NCI-H2029 treated with DMSO at 0.1 percent for 48 hours (cell line): ENCODE measurements at places on chromosomes 5 and 9.

- DNase-seq: no peak
Measured at GRCh38 chr5:132037353-132037752, 23.1 kb upstream of the IL3 start.

DNA sequence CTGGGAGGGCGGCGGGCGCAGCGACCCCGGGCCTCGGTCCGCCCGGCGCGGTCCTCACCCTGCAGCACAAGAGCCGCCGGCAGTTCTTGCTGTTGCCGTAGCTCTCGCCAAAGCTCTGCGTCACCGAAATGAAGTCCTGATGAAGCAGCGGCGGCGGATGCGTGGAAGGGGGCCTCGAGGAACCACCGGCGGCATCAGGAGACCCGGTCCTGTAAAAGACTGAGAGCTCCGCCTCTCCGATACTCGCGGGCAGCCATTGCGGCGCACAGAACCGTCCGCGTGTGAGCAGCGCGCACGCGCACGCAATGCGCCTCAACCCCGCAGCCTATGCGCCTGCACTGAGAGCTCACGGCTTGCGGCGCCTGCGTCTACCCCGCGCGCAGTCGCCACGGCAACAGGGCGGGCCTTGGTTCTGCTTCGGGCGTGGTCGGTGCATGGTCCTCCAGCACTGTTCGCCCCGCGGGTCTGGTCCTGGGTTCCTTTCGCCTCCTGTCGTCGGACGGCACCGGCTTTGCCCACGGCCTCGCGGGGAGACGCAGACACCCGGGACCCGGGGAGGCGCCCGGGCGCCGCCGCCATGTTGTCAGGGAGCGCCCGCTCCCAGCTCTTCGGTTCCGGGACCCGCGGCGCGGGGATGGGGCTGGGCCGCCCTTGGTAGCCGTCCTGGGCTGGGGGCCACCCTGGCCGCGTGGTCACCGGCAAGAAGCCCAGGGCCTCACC, 9.3 kb upstream of the GRIN1 start:
- peak; percentile 54 for DNase-seq

DNA sequence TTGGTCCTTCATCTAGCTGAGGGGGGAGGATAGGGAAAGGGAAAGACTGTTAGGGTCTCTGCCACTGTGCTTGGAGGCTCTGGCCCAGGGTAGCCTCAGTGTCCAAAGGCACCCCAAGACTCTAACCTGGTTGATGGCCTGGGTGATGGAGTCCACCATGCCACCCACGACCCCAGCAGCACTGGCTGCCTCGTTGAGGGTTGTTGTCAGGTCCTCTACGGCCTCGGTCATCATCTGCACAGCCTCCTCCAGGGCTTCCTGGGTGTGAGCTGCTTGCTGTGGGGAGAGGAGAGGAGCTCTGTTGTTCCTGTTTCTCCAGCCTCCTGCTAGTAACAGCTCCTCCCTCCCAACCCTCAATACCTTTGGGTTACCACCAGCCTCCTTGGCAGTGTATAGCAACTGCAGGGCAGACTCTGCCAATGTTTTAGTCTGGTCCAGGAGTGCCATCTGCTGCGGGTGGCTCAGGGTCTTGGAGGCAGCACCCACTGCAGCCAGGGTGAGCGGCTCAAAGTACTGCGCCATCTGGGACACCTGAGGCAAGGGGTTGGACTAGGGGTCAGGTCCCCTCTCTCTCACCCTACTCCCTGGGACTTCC, 16.2 kb upstream of the TPM2 start:
- no peak for DNase-seq

GRCh38 chr5:14716755-14717752, 52.5 kb downstream of the OTULIN start:
- no peak for DNase-seq

- DNase-seq: no peak
Measured at GRCh38 chr5:7650755-7651154, 200.2 kb downstream of the CFAP90 start.

DNA sequence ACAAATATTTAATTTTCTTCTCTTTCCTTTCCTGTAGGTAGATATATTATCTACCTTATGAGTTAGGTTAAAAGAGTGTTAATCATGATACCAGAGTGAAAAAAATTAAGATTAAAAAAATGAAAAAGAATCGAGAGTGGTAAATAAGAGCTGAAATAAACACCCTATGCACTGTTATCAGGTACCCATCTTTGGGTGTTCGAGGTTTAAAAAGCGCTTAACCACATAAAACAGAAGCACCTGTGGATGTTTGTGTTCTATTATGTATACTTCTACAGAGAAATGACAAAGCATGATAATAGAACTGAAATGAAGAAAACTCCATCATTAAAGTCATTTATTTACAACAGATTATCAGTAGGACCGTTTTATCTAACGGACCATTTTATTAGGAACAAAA, 25.7 kb upstream of the GCNT4 start:
- no peak for DNase-seq

DNA sequence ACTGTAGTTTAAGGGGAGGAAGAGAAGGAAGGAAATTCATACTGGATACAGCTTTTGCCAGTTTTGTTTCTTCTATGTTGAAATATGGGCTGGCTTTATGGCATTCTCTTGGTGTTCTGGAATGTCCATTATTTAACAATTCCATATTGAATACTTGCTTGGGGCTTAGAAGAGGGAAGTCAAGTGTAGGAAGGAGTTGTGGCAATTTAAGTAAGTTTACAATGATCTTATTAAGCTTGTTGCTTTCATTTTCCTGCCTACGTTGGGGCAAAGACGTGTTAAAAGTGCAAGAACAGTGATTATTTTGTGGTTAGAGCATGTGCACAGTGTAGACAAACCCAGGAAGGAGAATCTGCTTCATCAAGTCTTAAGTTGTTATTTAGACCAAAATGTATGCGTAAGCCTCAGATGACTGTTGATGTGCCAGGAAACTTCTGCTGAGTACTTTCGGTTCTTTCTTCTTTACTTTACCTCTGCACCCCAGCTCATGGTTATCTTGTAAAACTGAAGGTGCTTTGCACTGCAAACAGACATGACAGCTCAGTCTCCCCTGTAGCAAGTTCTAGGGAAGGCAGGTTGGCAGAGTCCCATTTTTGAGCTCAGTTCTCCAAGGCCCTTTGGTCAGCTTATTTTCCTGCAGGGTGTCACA, 75.8 kb downstream of the F2RL2 start:
- DNase-seq: no peak

GRCh38 chr9:15484802-15485201, 26.0 kb downstream of the PSIP1 start:
- DNase-seq: no peak

- no peak for DNase-seq
Measured at GRCh38 chr9:28056006-28056405, 482.7 kb upstream of the C9orf72 start.

DNA sequence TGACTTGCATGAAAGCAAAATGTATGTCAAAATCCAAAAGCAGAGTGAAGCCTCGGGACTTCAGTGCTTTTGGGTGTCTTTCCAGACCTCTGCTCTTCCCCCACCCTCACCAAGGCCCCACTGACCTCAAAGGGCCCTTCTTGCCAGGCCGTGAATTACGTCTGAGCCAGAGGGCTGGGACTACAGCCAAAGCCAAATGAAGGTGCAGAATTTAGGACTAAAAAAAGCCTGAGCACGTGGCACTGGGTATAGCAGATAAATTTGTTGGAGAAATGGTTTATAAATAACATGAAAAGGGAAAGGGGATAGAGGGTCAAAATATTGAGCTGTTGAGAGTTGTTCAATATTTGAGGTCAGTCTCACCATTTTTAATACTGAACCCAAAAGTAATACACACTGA, 163.4 kb downstream of the GHR start:
- DNase-seq: no peak

DNA sequence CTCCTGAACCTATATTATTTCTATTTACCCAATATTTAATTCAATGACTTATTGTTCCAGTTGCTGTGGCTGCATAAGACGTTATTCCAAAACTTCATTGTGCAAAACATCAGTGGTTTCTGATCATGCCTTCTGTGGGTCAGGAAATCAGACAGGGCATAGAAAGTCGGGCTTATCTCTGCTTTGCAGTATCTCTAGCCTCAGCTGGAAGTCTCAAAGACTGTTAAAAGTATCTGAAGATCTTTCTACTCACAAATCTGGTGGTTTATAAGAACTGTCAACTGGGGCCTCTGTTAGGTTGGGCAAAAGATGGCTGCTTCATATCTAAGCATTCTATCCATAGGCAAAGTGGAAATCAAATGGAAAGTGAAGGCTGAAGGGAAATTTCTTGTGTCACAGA, 687.7 kb upstream of the ARRDC3 start:
- no peak for DNase-seq

DNA sequence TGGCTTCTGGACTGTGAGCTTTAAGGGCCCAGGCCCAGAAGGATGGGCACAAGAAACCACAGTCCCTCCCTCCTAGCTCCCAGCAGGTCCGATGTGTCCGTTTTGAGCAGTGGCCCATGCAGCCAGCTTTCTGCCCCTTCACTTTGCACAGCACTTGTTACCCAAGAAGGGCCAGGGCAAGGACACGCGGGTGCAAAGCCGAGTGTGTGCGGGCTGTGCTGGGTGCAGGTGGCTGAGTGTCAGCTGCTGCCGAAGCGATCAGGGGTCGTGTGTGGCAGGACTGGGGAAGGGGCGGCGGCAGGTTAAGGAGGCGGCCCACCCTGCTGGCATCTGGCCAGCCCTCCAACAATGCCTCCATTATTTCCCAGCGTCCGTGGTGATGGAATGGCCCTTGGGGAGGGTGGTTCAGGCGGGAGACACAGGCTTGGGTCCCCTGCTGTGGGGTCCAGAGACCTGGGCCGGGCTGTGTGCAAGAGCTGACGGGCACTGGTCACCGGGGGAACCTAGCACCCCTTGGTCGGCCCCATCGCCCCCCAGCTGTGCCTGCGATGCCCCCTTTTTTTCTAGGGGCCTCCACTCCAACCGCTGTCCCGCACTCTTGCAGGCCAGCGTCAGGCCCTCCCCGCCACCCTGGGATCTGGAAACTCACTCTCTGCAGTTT, 653 bp downstream of the LHX3 start:
- DNase-seq: no peak

- no peak for DNase-seq
Measured at GRCh38 chr5:37146896-37147295, 102.3 kb downstream of the CPLANE1 start.

DNA sequence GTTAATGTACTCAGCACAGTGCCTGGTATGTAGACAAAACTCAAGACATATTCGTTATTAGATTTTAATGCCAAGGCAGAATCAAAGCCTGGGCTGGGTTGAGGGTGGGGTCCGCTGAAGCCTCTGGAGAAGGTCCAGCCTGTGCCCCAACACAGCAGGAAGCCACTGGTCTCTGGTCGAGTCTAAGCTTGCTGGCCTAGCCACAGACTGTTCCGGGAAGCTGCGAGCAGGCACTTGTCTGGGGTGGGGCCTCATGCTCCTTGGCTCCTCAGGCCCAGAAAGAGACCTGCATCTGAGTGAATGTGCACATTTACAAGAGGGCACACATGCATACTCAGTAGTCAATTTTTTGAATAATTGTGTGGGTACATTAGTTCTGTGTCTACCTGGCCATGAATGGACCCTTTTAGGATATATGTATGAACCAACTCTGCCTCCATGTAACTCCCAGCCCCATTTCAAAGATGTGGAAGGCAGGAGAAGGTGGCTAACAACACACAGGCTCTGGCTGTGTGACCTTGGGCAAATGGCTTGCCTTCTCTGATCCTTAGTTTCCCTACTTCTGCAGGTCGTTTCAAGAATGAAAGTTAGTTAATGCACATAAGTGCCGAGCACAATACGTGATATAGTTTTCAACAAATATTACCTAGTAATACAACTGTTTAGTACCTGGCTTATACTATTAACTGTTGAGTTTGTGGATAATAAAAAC, 18.3 kb downstream of the FAT2 start:
- no peak for DNase-seq

DNA sequence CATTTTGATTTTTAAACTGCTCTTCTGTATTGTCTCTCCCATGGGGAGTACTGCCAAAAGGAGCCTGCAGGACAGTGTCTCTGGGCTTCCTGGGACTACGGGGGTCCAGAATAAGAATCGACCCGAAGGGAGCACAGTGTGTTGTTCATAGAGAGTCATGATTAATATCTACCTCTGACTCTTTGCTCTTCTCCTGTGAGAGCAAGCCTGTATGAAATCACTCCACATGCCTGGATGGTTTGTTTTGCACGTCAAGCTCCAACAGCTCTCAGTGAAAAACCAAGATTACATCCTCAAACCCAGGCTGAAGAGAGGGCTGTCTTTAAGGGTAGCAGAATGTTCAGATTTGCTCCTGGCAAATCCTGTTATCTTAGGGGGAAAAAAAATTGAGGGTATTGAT, 1860.0 kb upstream of the WWC1 start:
- no peak for DNase-seq

- no peak for DNase-seq
Measured at GRCh38 chr9:30713243-30713642, 1671.2 kb upstream of the ACO1 start.

DNA sequence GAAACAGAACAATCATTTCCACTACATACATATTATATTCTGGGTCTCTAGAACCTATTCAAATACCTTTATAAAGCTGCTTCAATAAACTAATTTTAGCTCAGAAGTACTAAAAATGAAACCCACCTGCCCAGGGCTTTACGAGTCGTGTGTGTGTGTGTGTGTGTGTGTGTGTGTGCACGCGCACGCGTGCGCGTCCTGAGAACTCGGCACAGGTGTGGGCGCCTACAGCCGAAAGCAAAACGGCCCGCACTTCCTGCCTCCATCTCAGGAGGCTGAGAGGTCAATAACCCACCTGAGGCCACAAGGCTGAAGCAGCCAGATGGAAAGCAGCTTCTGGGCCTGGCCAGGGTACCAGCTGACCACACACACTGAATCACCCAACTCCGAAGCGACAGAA, 3.0 kb downstream of the CLPTM1L start:
- no peak for DNase-seq

DNA sequence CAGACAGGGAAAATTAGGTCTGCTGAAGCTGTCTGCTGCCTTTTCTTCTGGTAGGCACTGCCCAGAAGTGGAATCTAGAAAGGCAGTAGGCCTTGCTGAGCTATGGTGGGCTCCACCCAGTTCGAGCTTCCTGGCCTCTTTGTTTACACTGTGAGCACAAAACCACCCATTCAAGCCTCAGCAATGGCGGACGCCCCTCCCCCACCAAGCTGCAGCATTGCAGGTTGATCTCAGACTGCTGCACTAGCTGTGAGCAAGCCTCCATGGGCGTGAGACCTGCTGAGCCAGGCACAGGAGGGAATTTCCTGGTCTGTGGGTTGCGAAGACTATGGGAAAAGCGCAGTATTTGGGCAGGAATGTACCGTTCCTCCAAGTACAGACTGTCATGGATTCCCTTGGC, 18.5 kb downstream of the AGTPBP1 start:
- no peak for DNase-seq

- no peak for DNase-seq
Measured at GRCh38 chr9:6538666-6539071, 106.9 kb downstream of the GLDC start.
